Activated B cell treated with CpG ODN at 0.5 μM for 24 hours (primary cell): ENCODE measurements at places on chromosomes 3 and 15.

DNA sequence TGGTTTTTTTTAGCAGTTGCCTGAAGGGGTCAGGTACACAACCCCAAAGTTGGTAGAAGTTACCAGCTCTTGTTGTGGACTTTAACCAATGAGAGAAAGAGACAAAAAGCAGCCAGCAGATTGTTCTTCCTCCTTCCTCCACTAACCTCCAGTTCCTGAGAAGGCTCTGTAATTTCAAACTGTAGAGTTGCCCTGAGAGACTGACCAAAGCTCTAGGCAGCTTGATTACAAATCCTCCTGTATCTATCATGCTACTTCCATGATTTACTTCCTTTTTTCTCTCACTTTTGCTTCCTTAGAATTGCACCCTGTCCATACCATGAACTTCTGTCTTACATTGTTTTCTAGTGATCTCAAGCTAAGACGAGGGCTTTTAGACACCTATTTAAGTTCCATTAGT, 29.2 kb downstream of the NSUN3 start:
- DNase-seq = no peak

DNA sequence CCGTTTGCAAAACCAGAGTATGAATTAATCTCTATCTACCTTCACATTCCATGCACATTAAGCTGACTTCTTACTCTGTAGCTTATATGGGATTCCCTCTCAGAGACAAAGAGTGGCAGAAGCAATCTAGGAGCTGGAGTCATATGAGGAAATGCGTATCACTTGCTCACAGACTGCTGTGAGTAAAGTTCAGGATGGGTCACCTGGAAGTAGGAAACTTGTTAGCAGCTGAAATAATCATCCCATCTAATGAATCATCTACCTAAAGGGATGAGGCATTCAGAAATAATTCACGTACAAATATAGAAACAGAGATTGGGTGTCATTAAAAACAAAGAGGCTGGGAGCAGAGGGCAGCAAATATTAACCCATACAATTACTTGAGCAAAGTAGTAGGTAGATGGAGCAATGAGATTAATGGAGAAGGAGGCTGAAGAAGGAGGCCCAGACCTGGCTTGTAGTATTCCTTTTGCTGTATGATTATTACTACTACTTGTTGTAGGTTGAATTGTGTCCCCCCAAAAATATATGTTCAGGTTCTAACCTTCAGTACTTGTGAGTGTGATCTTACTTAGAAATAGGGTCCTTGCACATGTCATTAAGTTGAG, 866.3 kb downstream of the ROBO2 start:
- DNase-seq = no peak

- DNase-seq = no peak
These were observed 39.6 kb downstream of the GPR160 start for GRCh38 chr3:170077361-170077760.

DNA sequence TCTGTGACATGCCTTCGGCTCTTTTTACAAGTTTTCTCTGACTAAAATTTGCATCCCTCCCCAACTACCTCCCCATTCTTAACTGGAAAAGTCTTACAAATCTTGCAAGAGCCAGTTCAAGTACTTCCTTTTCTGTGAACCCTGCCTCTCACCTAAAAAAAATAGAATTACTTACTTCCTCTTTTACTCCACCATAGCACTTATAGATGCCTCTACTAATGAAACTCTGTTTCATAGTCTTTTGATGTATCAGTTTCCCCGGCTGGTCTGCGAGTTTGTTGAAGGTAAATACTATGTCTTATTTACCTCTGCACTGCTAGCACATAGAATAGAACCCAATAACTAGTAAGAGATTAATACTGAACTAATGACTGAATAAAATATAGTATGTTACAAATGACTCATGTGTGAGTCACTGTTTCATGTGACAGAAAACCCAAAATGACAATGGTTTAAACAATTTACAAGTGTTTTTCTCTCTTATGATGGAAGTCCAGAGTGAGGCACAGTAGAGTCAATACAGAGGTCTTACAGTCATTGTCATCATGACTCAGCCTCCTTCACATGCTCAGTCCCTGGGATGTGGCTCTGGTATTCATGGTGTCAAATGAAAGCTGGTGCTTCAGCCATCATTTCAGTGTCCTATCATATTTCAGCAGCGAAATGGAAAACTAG, 393.5 kb downstream of the RSL24D1 start:
- no peak for DNase-seq

DNA sequence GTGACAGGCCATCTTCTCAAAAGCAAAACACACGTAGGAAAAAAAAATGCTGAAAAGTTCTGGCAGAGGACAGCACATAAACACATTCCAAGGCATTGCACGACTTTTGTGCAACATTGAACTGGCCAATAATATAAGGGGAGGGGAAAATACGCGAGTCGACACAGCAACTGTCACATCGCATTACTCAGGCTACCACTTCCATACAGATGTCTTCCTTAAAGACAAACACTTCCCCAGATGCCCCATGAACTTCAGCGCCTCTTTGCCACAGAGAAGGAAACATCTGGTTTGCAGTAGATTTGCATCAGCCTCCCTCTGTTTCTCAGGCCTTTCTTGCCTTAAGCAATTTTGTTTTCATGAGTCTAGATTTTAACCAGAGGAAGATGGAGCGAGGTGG, 144.4 kb upstream of the IGF1R start:
- DNase-seq = no peak

GRCh38 chr3:146468234-146468633, 1.1 kb downstream of the PLSCR2 start:
- no peak for DNase-seq
